ENCODE measurements at places on chromosomes 16 and 17. TPM values are rescaled to one million over a fixed set of nuclear protein-coding genes. Genes with fewer than 3 reads are reported as not detected.

Gene KRT39
- not detected for polyA plus RNA-seq

Gene C16orf86
- polyA plus RNA-seq, result 0.87 TPM

Gene HP
- not detected for polyA plus RNA-seq

Gene TLCD2
- 2.5 TPM for polyA plus RNA-seq

Gene RUNDC3A
- polyA plus RNA-seq, result 0.31 TPM

Gene SLC16A13
- polyA plus RNA-seq, result 1.4 TPM

Gene CCL4L2
- not detected for polyA plus RNA-seq

Gene CCL2
- polyA plus RNA-seq, result 303 TPM

Gene LRRC75A
- polyA plus RNA-seq, result 1.3 TPM

Gene LYRM9
- polyA plus RNA-seq, result 6.5 TPM

Gene GRAPL
- not detected for polyA plus RNA-seq

Gene NLRC3
- polyA plus RNA-seq, result not detected
